ENCODE measurements at places on chromosomes 2 and 18.

- no peaks in the 10 kb centered on the region for H3K4me1 ChIP-seq
- H3K27ac ChIP-seq, result no peak overlapping the region
- no peak for DNase-seq
- no peaks in the 10 kb centered on the region for H3K36me3 ChIP-seq
These were observed 764.6 kb downstream of the TSN start for GRCh38 chr2:122519821-122520611.

DNA sequence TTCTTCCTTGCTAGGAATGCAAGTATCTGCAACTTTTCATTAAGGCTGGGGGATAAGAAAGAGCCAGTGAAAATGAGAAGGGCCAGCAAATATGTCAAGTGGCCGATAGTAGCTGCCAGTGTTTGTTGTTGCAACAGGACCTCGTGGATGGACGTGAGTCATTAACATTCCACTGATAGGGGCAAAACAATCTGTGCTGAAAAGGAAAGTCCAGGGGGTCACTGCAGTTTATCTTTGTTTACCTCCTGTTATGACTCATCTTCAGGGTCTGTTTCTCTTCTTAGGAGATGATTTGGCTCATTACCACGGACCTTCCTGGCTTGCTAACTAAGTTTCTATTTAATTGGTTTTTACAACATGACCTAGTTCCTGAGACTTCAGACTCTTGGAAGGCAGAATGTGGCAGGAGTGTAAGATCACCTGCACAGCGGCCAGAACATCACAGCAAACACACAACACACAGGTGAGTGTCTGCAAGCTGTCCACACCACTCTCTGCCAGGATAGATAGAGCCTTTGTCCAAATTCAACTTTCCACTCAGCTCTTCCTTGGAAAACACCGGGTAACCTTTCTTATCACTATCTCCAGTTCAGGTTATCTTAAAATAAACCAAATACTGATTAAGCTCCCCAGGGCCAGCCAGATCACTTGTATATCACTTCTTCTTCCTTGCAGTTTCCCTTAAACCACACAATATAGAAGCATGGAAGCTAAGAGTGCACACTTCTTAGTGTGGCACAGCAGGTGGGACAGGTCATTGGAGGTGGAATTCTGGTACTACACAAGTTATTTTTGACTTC is 157.5 kb upstream of the LMAN1 start:
- no peaks in the 10 kb centered on the region for H3K36me3 ChIP-seq
- no peaks in the 10 kb centered on the region for H3K4me1 ChIP-seq
- H3K27me3 ChIP-seq, result no peaks in the 10 kb centered on the region
- no peak overlapping the region for H3K27ac ChIP-seq
- H3K4me3 ChIP-seq, result no peak overlapping the region

DNA sequence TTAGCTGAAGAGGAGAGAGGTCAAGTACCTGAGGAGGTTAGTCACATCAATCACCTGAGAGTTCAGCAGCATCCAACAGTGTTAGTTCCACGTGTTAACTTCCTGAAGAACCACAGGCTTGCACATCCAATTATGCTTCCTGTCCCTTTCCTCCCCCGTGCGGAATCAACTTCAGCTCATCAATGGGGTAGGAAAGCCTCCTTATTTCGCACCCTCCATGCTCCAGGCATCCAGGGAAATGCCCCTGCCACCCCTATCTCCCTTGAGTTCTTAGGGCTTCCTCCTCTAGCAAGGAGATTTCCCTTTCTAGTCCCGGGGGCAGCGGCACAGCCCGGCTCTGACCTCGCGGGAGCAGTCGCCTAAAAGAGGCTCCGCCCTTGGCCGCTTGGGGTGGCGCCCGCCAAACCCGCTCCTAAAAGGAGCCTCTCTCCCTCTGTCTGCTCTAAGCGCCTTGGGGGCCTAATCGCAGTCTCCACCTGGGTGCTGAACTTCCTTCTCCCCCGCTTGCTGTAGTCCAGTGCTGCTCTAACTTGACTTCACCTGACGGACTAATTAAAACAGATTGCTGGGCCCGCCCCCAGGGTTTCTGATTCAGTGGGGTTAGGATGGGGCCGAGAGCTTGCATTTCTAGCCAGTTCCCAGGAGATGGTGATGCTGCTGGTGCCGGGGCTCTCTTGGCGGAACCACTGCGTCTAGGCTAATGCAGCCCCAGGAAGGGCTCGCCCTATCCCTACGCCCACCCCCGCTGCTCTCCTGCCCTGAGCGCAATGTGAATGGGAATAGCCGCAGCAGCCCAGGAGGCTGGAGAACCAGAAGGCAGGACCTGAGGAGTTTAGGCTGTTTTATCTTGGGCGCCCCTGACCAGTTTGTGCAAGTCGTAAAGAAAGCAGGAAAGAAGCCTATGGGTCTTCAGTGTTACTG is 3.4 kb upstream of the TET3 start:
- peaks cover 45% of the 10 kb centered on the region for H3K4me1 ChIP-seq
- DNase-seq, result no peak
- H3K4me3 ChIP-seq, result no peak overlapping the region

GRCh38 chr18:51350081-51350480 is 152.6 kb upstream of the MEX3C start:
- DNase-seq, result no peak
- H3K4me1 ChIP-seq, result no peaks in the 10 kb centered on the region
- no peak overlapping the region for H3K27ac ChIP-seq
- H3K27me3 ChIP-seq, result peaks cover 5% of the 10 kb centered on the region

- H3K27me3 ChIP-seq, result peaks cover 6% of the 10 kb centered on the region
- H3K36me3 ChIP-seq, result no peaks in the 10 kb centered on the region
- H3K27ac ChIP-seq, result no peak overlapping the region
- no peak for DNase-seq
- no peaks in the 10 kb centered on the region for H3K4me1 ChIP-seq
These were observed 7.7 kb downstream of the RPRM start for GRCh38 chr2:153470867-153471266.

- H3K27ac ChIP-seq, result no peak overlapping the region
- no peak for DNase-seq
- no peaks in the 10 kb centered on the region for H3K36me3 ChIP-seq
- no peaks in the 10 kb centered on the region for H3K4me1 ChIP-seq
- no peaks in the 10 kb centered on the region for H3K27me3 ChIP-seq
- H3K4me3 ChIP-seq, result no peak overlapping the region
These were observed 52.1 kb downstream of the ZBTB7C start for GRCh38 chr18:48356909-48357631.

GRCh38 chr2:224884188-224884587 is 158.1 kb downstream of the DOCK10 start:
- H3K4me3 ChIP-seq, result no peak overlapping the region
- H3K4me1 ChIP-seq, result no peaks in the 10 kb centered on the region
- no peaks in the 10 kb centered on the region for H3K27me3 ChIP-seq

DNA sequence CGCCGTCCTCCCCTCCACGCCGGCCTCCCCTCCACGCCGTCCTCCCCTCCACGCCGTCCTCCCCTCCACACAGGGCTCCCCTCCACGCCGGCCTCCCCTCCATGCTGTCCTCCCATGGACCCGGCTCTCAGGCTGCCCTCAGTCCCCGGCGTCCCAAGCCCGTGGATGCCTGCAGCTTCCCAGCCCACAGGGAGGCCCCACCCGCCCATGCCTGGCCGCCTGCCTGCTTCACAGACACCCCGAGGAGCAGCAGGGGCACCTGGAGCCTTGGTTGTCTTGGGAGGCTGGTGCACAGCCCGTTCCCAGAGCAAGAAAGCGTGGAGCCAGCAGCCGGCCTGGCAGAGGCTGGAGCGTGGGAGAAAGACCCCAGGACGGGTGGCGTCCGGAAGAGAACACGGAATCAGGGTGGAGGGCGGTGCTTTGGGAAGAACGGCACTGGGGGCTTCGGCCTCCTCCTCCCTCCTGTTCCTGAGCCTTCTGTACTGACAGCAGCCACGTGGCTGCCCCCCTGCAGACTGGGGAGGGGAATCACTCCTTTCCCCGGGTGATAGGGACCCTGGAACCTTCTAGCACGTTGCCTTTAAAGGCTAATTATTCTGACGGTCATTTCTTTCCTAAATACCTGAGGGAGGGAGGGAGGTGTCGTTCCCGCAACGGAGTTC is 26.2 kb upstream of the KCNG2 start:
- H3K4me3 ChIP-seq, result no peak overlapping the region
- H3K36me3 ChIP-seq, result no peaks in the 10 kb centered on the region
- H3K27ac ChIP-seq, result no peak overlapping the region
- no peaks in the 10 kb centered on the region for H3K27me3 ChIP-seq
- no peaks in the 10 kb centered on the region for H3K4me1 ChIP-seq

DNA sequence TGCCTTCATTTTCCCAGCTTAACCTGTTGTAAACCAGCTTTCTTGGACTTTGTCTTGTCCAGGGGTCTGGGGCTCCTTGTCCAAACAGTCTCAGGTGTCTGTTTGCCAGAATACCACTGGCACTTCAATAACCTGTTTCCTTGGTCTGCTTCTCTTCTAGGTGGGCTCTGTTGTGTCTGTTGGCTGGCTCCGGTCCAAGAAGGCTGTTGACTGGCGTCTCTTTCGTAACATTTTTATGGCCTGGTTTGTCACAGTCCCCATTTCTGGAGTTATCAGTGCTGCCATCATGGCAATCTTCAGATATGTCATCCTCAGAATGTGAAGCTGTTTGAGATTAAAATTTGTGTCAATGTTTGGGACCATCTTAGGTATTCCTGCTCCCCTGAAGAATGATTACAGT is 17.0 kb downstream of the SLC20A1 start:
- no peak overlapping the region for H3K27ac ChIP-seq
- H3K4me3 ChIP-seq, result no peak overlapping the region
- no peaks in the 10 kb centered on the region for H3K27me3 ChIP-seq
- no peak for DNase-seq
- H3K4me1 ChIP-seq, result peaks cover 28% of the 10 kb centered on the region
- peaks cover 76% of the 10 kb centered on the region for H3K36me3 ChIP-seq
